Fibroblast of skin of right biceps (primary cell): ENCODE measurements at places on chromosomes 4 and X.
A peak's percentile ranks its signal among the peaks of the same experiment; 100 is the strongest.

- no peak for DNase-seq
These were observed 56.6 kb downstream of the ARHGAP6 start for GRCh38 chrX:11609109-11609508.

DNA sequence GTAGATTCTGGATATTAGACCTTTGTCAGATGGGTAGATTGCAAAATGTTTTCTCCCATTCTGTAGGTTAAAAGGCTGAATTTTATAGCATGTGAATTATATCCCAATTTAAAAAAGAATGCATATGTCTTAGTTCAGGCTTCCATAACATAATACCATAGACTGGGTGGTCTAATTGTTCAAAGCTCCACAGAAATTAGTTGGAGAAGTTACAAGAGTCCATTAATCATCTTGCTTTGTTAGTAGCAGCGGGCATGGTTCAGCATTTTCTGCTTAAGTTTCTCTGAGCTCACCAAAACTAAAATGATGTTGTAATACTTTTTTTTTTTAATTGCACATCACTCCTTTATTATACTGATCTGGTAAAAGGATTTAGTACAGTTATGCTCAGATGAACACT, 1.8 kb downstream of the PGAM4 start:
- DNase-seq, result no peak

DNA sequence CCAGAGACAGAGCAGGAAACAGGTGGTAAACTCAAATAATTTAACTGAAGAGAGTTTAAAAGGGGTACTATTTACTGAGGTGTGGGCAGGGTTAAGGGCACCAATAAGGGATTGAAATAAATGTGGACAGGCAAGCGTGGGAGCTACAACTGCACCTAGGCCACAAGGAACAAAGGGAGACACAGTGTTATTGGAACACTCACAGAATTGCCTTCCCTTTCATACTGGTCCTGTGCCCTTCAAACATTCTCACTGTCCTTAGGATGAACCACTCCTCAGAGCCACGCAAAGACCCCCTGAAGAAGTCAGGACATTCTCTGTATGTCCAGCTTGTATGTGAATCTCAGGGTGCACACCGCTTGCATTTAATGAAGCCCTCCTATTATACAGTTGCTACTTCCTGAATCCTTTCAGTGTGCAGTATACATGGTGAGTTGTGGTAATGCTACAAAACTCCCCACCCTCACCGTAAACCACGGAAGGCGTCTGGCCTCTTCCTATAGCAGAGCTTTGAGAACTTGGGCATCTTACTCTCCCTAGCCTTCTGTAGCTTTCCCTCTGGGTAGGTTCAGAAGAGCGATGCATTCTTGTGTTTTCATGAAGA, 9.6 kb upstream of the MRPL1 start:
- no peak for DNase-seq

- DNase-seq, result no peak
These were observed 270.3 kb downstream of the DTHD1 start for GRCh38 chr4:36551697-36552214.

- DNase-seq, result no peak
These were observed 10.6 kb downstream of the ZFP92 start for GRCh38 chrX:153421856-153422255.

GRCh38 chr4:76723924-76724323, 174.0 kb downstream of the SOWAHB start:
- DNase-seq, result peak; percentile 82
